ENCODE measurements at places on chromosomes 5 and 9.

DNA sequence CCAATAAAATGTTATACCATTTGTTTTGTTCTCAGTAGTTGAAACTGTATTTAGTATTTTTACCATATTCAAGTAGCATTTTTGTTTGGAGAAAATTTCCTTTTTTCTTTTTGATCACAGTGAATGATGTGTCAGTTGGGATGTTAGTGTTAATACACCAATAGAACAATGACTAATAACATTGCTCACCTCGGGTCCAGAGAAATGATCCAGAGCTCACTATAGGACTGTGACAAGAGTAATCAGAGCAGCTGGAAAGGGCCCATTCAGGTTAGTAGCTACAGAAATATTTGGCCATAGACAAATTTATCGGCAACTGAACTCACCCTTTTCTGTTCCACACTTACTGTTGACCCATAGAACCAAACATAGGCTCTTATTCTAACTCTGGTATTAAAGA, 989.2 kb downstream of the TLE4 start:
- DNase-seq, result no peak

GRCh38 chr9:130927995-130928900, 10.8 kb downstream of the FIBCD1 start:
- DNase-seq, result no peak

- DNase-seq, result no peak
Observed at GRCh38 chr5:59180515-59180914, 597.6 kb downstream of the RAB3C start.

DNA sequence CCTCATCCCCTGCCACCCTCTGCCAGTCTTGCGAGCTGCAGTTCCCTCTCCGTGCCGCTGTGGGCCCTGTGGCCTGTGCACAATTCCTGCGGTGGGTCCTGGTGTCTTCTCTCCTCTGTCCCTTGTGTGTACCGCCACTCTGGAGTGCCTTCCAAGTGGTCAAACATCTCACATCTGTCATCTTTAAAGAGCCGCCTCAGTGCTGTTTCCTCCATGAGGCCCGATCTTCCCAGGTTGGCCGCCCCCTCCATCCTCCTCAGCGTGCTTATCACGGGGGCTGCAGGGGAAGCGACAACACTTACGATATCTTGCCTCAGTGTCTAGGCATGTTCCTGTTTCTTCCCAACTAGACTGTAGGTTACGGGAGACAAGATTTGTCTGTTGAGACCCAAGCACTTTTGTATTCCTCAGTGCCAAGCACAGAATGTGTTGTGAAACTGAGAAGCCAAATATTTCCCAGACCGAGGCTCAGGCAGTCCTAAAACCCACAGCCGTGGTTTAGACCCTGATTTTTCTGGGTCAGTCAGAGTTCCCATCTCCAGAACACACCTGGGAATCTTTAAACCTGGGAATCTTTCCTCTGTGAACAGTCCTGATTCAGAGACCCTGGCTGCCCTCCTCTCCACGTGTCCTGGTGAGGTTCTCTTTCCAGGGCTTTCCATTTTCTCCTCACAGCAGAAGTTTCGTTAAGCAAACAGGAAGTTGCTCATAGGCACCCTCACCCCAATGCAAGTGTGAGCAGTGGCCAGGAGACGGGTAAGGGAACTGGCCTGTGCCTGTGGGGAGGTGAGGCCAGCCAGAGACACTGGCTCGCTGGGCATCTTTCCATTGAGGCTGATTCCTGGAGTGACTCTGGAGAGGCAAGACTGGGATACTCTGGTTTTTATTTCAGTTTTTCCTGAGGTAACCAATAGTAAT, 28.8 kb downstream of the SLC46A2 start:
- DNase-seq, result no peak

GRCh38 chr5:57407391-57407790, 75.2 kb downstream of the ACTBL2 start:
- DNase-seq, result no peak

- no peak for DNase-seq
Observed at GRCh38 chr5:36734422-36734821, 128.0 kb downstream of the SLC1A3 start.

DNA sequence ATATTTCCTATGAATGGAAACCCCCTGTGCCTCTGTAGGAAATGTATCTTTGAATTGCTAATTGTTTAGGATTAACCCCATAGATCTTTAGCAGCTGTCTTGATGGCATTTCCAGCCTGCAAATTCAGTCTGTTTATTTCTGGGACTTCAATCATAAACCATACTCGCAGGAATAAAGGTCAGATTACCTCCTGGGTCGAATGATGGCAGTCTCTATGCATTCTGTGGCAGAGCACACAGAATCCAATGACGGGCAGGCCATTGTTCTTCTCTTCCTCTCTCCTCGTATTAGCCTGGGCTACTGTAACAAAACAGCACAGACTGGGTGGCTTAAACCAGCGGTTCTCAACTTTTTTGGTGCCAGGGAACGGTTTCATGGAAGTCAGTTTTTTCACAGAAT, 199.9 kb downstream of the PCSK5 start:
- DNase-seq, result no peak

- no peak for DNase-seq
Observed at GRCh38 chr5:128494516-128494915, 43.5 kb downstream of the FBN2 start.

- no peak for DNase-seq
Observed at GRCh38 chr5:17910318-17910717, 276.1 kb downstream of the TAF11L14 start.

- DNase-seq, result peak; percentile 75
Observed at GRCh38 chr5:177429248-177430040, 3.0 kb downstream of the GRK6 start.
